ENCODE measurements at places on chromosomes 3 and 15. TPM values are rescaled to one million over a fixed set of nuclear protein-coding genes. Genes with fewer than 3 reads are reported as not detected.

The GP9 gene
- total RNA-seq: not detected

The NR2E3 gene
- total RNA-seq: not detected

The IMP3 gene
- total RNA-seq: 57.5 TPM

The FSD2 gene
- total RNA-seq: not detected

The KLF15 gene
- 0.44 TPM for total RNA-seq

The CLEC3B gene
- total RNA-seq: 0.25 TPM

The FANCD2OS gene
- not detected for total RNA-seq

The ALPK3 gene
- 0.46 TPM for total RNA-seq

The PLSCR4 gene
- total RNA-seq: not detected

The MCF2L2 gene
- total RNA-seq: 11.5 TPM

The NPAP1 gene
- total RNA-seq: not detected

The CHRNA7 gene
- total RNA-seq: 0.46 TPM

The DPPA2 gene
- total RNA-seq: not detected

The BNIP2 gene
- 68.3 TPM for total RNA-seq

The ISY1 gene
- total RNA-seq: 68.9 TPM

The CCR3 gene
- total RNA-seq: not detected

The SEMA7A gene
- total RNA-seq: 57.1 TPM

The PTH1R gene
- not detected for total RNA-seq

The GCNT3 gene
- total RNA-seq: not detected

The CHRD gene
- 0.19 TPM for total RNA-seq

The UROC1 gene
- not detected for total RNA-seq

The KCNMB3 gene
- 0.89 TPM for total RNA-seq

The SLC7A14 gene
- not detected for total RNA-seq

The CRYGS gene
- total RNA-seq: 7.0 TPM

The KNG1 gene
- total RNA-seq: not detected

The EFHB gene
- 1.8 TPM for total RNA-seq

The TEX264 gene
- total RNA-seq: 48.0 TPM

The CPEB1 gene
- 0.48 TPM for total RNA-seq

The SLC51A gene
- not detected for total RNA-seq

The THSD4 gene
- not detected for total RNA-seq

Measured in activated T-cell treated with anti-CD3 and anti-CD28 coated beads, Interleukin-2, amount 50 U/mL, for 72 hours (primary cell).